Vagina (tissue), 2 donors: ENCODE measurements at places on chromosomes 6 and 20.
A peak's percentile ranks its signal among the peaks of the same experiment; 100 is the strongest.

- no peak overlapping the region for H3K27ac ChIP-seq
- DNase-seq, result no peak
- no peak overlapping the region for H3K4me3 ChIP-seq
- H3K4me1 ChIP-seq, result no peaks in the 10 kb centered on the region
- H3K36me3 ChIP-seq, result no peaks in the 10 kb centered on the region
Measured at GRCh38 chr6:92582211-92582610, 837.1 kb downstream of the EPHA7 start.

DNA sequence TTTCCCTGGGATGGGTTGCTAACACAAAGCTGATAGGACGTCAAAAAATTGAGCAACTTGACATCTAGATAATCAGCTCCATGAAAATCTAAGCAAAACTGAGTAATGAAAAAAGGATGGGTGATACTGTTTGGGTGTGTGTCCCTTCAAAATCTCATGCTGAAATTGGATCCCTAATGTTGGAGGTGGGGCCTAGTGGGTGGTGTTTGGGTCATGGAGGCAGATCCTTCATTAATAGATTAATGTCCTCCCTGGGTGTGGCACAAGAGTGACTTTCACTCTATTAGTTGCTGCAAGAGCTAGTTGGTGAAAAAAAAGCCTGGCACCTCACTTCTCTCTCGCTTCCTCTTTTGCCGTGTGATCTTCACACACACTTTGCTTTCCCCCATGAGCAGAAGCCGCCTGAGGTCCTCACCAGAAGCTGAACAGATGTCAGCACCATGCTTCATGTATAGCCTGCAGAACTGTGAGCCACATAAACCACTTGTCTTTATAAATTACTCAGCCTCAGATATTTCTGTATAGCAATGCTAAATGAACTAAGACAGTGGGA lies 160.9 kb downstream of the FRK start:
- no peak overlapping the region for H3K4me3 ChIP-seq
- H3K4me1 ChIP-seq, result no peaks in the 10 kb centered on the region
- H3K27ac ChIP-seq, result no peak overlapping the region
- DNase-seq, result no peak
- H3K27me3 ChIP-seq, result no peaks in the 10 kb centered on the region

DNA sequence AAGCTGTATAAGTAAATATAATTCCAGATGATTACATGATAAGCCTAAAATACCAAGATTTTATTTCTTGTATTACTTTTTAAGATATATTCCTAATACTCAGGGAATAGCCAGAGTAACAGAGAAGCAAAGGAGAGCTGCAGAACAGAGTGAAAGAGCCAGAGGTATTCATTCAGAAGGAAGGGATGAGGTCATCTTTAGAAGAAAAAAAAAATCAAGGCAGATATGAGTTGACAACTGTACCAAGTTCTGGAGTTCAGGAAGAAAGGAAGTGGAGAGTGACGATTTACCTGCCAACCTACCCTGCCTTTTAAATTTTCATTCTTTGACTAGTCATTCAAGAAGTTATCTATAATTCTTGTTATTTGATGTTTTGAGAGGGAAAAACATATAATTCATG lies 28.8 kb upstream of the NHSL1 start:
- H3K4me3 ChIP-seq, result no peak overlapping the region
- H3K27me3 ChIP-seq, result no peaks in the 10 kb centered on the region
- H3K36me3 ChIP-seq, result no peaks in the 10 kb centered on the region
- no peak overlapping the region for H3K27ac ChIP-seq

DNA sequence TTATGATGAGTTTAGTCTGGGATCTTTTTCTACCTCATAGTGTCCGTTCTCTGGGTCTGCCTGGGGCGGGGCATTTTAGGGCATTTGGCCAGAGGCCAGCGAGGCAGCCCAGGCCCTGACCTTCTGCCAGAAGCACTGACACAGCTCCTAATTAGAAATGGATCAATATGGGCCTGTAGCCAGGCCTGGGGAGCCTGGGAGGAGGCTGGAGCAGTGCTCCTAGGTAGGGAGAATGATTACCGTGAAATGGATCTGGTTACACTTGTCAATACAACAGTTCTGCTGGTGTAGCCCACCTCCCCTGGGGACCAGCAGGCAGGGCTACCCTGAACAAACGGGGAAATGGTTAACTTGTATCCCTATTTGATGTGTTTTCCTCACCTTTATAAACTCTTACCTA lies 23.0 kb downstream of the RALY start:
- DNase-seq, result no peak
- H3K27ac ChIP-seq, result no peak overlapping the region
- H3K4me1 ChIP-seq, result peaks cover 85% of the 10 kb centered on the region
- H3K27me3 ChIP-seq, result no peaks in the 10 kb centered on the region
- H3K4me3 ChIP-seq, result no peak overlapping the region

DNA sequence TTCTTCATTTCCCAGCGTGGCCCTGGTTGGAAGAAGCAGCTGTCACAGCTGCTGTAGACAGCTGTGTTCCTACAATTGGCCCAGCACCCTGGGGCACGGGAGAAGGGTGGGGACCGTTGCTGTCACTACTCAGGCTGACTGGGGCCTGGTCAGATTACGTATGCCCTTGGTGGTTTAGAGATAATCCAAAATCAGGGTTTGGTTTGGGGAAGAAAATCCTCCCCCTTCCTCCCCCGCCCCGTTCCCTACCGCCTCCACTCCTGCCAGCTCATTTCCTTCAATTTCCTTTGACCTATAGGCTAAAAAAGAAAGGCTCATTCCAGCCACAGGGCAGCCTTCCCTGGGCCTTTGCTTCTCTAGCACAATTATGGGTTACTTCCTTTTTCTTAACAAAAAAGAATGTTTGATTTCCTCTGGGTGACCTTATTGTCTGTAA lies 292.7 kb downstream of the ESR1 start:
- H3K4me1 ChIP-seq, result peaks cover 21% of the 10 kb centered on the region
- no peak overlapping the region for H3K4me3 ChIP-seq
- no peak for DNase-seq
- H3K27ac ChIP-seq, result peak overlapping the region; percentile 70
- peaks cover 12% of the 10 kb centered on the region for H3K36me3 ChIP-seq

- H3K36me3 ChIP-seq, result no peaks in the 10 kb centered on the region
- H3K4me1 ChIP-seq, result no peaks in the 10 kb centered on the region
- H3K27ac ChIP-seq, result no peak overlapping the region
- H3K27me3 ChIP-seq, result no peaks in the 10 kb centered on the region
- DNase-seq, result no peak
- H3K4me3 ChIP-seq, result no peak overlapping the region
Measured at GRCh38 chr20:4509825-4510522, 211.7 kb upstream of the PRND start.

DNA sequence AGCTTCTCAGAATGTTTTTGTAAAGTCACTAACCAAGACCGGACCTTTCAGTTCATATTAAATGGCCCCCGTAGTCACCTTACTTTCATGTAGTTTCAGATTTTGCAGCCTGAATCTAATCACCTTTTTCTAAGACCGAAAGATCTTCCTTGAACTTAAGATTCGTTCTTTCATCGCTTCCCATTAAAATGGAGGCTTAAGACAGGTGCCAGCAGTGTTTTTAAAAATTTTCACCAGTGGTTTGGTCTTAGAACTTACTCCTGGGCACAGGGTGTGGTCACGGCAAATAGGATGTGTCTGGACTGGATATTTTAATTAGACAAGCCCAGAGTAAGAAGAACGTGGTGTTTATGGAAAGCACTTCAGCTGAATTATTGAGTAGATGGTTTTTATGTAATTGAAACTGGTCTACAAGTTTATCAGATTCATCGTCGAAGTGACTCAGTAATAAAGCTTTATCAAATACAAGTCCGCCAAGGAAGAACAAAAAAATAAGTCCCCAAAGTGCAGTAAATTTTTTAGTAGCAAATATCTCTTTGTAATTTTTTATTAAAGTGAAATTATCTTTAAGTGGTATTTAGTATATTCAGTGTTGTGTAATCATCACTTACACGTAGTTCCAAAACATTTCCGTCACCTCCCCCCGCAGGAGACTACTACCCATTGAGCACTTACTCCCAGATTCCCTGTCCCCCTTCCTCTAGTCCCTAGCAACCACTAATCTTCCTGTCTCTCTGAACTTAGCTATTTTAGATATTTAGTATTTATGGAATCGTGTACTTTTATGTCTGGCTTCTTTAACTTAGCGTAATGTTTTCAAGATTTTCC lies 868 bp downstream of the SRSF3 start:
- peaks cover 48% of the 10 kb centered on the region for H3K4me1 ChIP-seq
- DNase-seq, result no peak
- H3K4me3 ChIP-seq, result peak overlapping the region; percentile 51
- no peaks in the 10 kb centered on the region for H3K36me3 ChIP-seq

GRCh38 chr6:110385458-110385863 lies 27.3 kb upstream of the METTL24 start:
- DNase-seq, result no peak
- H3K27ac ChIP-seq, result no peak overlapping the region
- no peaks in the 10 kb centered on the region for H3K27me3 ChIP-seq
